Upper lobe of left lung (tissue), 6 donors: ENCODE measurements at places on chromosomes 4 and X. TPM values are rescaled to one million over a fixed set of nuclear protein-coding genes. Genes with fewer than 3 reads are reported as not detected.

Gene RIPPLY1
- not detected for total RNA-seq

DNA sequence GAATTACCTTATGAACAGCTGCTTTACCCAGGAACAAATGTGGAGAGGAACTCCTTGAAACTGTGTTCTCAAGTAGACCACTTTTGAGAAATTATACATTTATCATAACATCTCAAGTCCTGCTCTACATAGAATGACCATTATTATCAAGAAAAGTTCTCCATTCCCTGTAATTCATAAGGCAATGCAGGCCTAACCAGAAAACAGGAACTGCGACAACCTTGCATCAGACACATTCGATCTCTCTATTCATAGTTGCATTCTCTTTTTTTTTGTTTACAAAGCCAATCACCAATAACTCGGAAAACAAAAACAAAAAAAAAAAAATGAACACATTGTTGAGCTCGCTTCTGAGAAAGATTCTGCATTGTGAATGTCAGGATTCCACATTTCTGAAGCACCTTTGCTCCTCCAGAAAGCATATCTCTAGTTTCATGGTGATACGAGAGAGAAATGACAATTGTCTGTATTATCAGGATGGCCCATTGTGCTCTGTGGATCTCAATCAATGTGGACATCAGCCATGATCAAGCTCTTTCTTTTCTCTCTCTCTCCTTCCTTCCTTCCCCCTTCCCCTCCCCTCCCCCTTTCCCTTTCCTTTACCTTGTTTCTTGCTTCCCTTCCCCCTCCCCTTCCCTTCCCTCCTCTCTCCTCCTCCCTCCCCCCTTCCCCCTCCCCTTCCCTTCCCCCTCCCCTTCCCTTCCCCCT is 32.4 kb upstream of the CD99 start:
- no peaks in the 10 kb centered on the region for H3K27me3 ChIP-seq
- H3K36me3 ChIP-seq = no peaks in the 10 kb centered on the region
- no peak for DNase-seq
- H3K27ac ChIP-seq = no peak overlapping the region
- H3K4me3 ChIP-seq = no peak overlapping the region
- H3K4me1 ChIP-seq = no peaks in the 10 kb centered on the region

Gene NHS
- total RNA-seq = 0.46 TPM

DNA sequence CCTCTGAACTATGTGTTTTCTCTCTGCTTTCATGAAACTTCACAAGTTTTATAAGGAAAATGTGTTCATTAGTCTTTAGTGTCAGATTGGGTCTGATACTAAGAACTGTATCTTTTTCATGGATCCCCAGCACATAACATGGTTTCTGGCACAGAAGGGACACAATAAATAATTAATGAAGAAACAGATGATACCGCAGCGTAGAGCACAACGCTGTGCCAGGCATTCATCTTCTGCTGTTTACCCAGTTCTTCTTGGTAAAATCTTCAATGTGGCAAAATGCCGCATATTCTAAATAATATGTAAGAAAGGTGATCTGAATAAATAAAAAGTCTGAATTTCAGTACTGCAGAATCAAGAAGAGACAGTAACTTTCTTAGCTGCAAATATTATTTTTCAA is 12.3 kb downstream of the SCARB2 start:
- H3K36me3 ChIP-seq = no peaks in the 10 kb centered on the region
- no peaks in the 10 kb centered on the region for H3K27me3 ChIP-seq
- no peak overlapping the region for H3K4me3 ChIP-seq
- peak overlapping the region; percentile 88 for H3K27ac ChIP-seq
- peaks cover 90% of the 10 kb centered on the region for H3K4me1 ChIP-seq

- no peaks in the 10 kb centered on the region for H3K27me3 ChIP-seq
- no peaks in the 10 kb centered on the region for H3K36me3 ChIP-seq
- DNase-seq = no peak
- no peak overlapping the region for H3K4me3 ChIP-seq
These were observed 305.7 kb downstream of the ARHGAP24 start for GRCh38 chr4:85780664-85781063.

- H3K27me3 ChIP-seq = no peaks in the 10 kb centered on the region
- no peak overlapping the region for H3K4me3 ChIP-seq
- H3K27ac ChIP-seq = no peak overlapping the region
- no peak for DNase-seq
These were observed 177.0 kb downstream of the RBM46 start for GRCh38 chr4:154958121-154958520.

Gene MAGEA12
- 0.20 TPM for total RNA-seq

Gene NUP62CL
- 9.1 TPM for total RNA-seq

Gene SLC9A7
- 6.3 TPM for total RNA-seq

DNA sequence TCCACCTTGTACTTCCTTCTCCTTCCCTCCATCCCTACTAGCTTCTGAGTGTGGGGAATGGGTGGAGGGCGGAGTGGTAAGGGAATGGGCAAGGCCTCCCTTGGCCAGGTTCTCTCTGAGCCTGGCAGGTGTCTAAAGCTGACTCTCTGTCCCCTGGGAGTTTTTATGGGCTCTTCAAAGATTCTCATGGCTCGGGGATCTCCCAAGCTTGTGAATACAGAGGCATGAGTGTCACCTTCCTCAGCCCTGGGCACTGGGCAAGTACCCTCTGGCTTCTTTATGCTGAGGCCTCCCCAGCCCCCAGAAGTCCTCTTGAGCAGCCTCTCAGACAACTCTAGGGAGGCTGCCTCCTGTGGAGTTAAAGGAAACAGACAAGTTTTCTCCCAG is 32.5 kb upstream of the DDX3X start:
- no peaks in the 10 kb centered on the region for H3K27me3 ChIP-seq
- no peak overlapping the region for H3K4me3 ChIP-seq
- no peaks in the 10 kb centered on the region for H3K36me3 ChIP-seq
- H3K27ac ChIP-seq = no peak overlapping the region
- H3K4me1 ChIP-seq = peaks cover 3% of the 10 kb centered on the region
- DNase-seq = no peak

DNA sequence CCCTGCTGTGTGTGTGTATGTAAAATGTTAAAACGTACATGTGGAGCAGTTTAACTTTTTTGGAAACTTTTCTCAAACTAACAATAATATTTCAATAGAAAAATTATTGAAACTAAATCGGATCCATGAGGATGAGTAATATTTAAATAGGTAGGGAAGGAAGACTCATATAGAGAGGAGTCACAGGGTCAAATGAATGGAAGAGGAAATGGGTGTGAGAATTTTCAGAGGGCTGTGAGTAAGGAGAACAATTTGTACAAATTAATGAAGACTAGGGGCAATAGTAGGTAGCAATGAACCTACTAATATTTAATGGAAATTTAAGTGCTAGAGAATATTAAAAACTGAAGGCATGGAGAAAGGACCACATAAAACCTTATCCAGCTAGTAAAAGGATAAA is 290.7 kb upstream of the PCDH18 start:
- no peaks in the 10 kb centered on the region for H3K4me1 ChIP-seq
- DNase-seq = no peak

- no peaks in the 10 kb centered on the region for H3K4me1 ChIP-seq
- no peaks in the 10 kb centered on the region for H3K27me3 ChIP-seq
- H3K27ac ChIP-seq = no peak overlapping the region
- no peak for DNase-seq
These were observed 29.0 kb upstream of the ERVMER34-1 start for GRCh38 chr4:52780206-52780605.

- H3K4me3 ChIP-seq = no peak overlapping the region
- H3K4me1 ChIP-seq = peaks cover 2% of the 10 kb centered on the region
- H3K36me3 ChIP-seq = no peaks in the 10 kb centered on the region
- no peak for DNase-seq
- H3K27me3 ChIP-seq = no peaks in the 10 kb centered on the region
These were observed 98.1 kb upstream of the EGFL6 start for GRCh38 chrX:13471269-13471668.

- peaks cover 4% of the 10 kb centered on the region for H3K36me3 ChIP-seq
- no peak overlapping the region for H3K4me3 ChIP-seq
- DNase-seq = no peak
- H3K4me1 ChIP-seq = no peaks in the 10 kb centered on the region
- no peak overlapping the region for H3K27ac ChIP-seq
These were observed 75.0 kb downstream of the PTTG2 start for GRCh38 chr4:38034986-38035882.

- H3K4me1 ChIP-seq = no peaks in the 10 kb centered on the region
- peak; percentile 82 for DNase-seq
- peak overlapping the region; percentile 36 for H3K4me3 ChIP-seq
- H3K27ac ChIP-seq = peak overlapping the region; percentile 81
- no peaks in the 10 kb centered on the region for H3K27me3 ChIP-seq
These were observed 806 bp upstream of the CD99L2 start for GRCh38 chrX:150899191-150899757.

Gene IRAK1
- total RNA-seq = 79.0 TPM
